ENCODE measurements at places on chromosomes 1 and 21. TPM values are rescaled to one million over a fixed set of nuclear protein-coding genes. Genes with fewer than 3 reads are reported as not detected.
A peak's percentile ranks its signal among the peaks of the same experiment; 100 is the strongest.

DNA sequence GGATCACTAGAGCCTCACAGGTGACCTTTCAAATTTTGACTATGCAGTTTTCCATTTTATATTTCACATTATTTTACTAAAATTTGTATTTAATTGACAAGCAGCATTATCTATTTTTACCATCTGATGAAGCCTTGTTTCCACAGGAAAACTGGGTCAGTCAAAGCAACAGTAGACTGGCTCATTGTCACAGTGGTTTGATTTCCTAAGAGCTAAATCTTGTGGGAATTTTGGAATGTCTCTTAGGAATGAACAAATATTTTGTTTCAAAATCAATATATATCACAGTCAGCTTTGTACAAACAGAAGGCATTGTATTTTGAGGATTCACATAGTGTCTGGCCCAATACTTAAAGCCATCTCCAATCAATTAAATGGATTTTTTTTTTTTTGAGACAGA lies 152.6 kb upstream of the RNPC3 start:
- no peaks in the 10 kb centered on the region for H3K36me3 ChIP-seq
- no peak for DNase-seq
- no peak overlapping the region for H3K27ac ChIP-seq
- H3K4me1 ChIP-seq, result no peaks in the 10 kb centered on the region
- H3K27me3 ChIP-seq, result no peaks in the 10 kb centered on the region
- H3K4me3 ChIP-seq, result no peak overlapping the region

DNA sequence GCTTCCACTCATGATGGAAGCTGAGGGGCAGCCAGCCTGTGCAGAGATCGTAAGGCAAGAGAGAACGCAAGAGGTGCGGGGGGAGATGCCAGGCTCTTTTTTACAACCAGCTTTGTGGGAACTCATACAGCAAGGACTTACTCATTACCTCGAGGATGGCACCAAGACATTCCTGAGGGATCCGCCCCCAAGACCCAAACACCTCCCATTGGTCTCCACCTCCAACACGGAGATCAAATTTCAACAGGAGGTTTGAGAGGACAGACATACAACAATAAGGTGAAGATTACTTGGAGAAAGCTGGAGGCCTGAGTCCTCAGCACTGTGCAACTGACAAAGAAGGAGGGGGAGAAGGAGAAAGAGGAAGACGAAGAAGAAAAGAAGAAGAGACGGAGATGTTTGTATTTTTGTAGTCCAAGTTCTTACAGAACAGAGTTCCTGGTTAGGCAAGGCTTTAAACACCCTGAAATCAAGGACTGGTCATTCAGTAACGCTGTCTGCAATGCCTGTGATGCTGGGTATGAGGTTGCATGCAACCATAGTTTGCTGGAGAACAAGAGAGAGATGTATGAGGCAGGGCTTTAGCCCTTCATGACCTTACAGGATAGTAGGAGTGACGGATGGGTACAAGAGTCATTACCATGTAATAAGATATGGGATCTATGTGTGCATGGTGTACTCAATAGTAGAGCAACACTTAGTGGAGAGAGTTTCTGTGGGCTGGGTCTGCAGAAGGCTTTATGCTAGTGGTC lies 19.7 kb upstream of the GALNT2 start:
- H3K27me3 ChIP-seq, result peaks cover 6% of the 10 kb centered on the region
- no peak overlapping the region for H3K27ac ChIP-seq
- no peaks in the 10 kb centered on the region for H3K36me3 ChIP-seq
- DNase-seq, result no peak

DNA sequence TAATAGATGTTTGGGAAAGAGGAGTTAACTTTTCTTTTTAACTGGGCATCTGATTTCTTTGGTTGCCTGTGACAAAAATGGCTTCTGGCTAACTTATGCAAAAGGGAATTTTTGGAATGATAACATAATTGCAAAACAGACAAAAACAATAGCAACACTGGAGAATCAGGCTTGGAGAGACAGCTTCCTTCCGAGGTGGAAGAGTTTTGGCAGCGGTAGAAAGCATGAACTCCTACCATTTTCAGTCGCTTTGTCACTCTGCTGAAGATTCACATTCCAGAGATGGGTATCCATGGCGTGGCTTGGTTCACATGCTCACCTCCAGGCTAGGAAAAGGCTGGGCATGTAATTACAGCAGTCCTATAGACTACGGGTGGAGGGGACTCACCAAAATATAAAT lies 17.2 kb upstream of the FGGY start:
- H3K36me3 ChIP-seq, result no peaks in the 10 kb centered on the region
- H3K4me3 ChIP-seq, result no peak overlapping the region
- no peaks in the 10 kb centered on the region for H3K4me1 ChIP-seq

GRCh38 chr1:36464605-36465393 lies 615 bp upstream of the MRPS15 start:
- no peaks in the 10 kb centered on the region for H3K27me3 ChIP-seq
- H3K36me3 ChIP-seq, result peaks cover 21% of the 10 kb centered on the region
- H3K4me1 ChIP-seq, result peaks cover 21% of the 10 kb centered on the region
- H3K4me3 ChIP-seq, result peak overlapping the region; percentile 99

DNA sequence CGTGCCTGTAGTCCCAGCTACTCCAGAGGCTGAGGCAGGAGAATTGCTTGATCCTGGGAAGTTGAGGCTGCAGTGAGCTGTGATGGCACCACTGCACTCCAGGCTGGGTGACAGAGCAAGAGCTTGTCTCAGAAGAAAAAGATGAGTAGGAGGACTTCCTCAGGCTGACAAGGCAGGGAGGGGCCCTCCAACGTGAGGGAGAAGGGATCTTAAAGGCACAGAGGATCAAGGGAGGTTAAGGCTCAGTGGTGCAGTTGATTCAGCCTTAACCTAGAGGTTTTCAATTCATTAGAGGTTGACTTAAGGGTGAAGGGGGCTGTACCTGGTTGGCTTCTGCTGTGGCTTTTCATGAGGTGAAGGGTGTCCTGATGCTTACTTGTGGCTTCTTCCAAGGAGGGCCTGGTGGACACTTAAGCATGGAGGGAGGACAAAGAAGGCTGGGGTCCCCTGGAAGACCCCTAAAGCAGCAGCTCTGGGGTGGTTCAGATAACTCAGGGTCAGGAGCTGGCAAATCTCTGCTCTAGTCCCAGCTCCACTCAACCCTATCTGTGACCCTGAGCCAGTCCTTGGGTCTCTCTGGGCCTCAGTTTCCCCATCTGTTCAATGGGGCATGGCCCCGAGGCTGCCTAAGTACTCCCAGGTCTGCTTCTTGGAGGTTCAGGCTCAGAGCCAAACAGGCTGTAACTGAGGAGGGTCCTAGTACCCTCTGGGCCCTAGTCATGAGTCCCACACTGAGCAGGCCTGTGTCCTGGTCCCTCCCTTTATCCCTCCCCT lies 6.3 kb downstream of the EXTL1 start:
- H3K27me3 ChIP-seq, result no peaks in the 10 kb centered on the region
- H3K27ac ChIP-seq, result no peak overlapping the region
- no peak overlapping the region for H3K4me3 ChIP-seq
- no peaks in the 10 kb centered on the region for H3K36me3 ChIP-seq
- DNase-seq, result peak; percentile 23

DNA sequence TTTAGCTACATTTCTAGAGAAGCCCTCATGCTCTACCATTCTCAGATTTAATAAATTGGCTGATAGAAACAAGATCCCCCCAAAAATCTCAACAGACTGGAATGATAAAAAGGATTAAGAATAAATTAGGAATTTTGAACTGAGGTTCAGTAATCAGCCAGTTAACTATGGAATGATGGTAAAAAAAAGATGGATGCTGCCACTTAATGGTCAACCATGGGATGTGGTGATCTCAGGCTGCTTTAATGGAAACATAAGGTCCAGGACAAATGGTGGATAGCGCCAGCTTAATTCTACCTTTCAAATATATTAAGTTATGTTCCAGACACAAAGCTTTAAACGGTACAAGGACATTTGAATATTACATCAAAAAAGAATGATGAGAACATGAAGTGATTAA lies 49.9 kb downstream of the CCN1 start:
- no peak overlapping the region for H3K4me3 ChIP-seq
- H3K27me3 ChIP-seq, result no peaks in the 10 kb centered on the region

DNA sequence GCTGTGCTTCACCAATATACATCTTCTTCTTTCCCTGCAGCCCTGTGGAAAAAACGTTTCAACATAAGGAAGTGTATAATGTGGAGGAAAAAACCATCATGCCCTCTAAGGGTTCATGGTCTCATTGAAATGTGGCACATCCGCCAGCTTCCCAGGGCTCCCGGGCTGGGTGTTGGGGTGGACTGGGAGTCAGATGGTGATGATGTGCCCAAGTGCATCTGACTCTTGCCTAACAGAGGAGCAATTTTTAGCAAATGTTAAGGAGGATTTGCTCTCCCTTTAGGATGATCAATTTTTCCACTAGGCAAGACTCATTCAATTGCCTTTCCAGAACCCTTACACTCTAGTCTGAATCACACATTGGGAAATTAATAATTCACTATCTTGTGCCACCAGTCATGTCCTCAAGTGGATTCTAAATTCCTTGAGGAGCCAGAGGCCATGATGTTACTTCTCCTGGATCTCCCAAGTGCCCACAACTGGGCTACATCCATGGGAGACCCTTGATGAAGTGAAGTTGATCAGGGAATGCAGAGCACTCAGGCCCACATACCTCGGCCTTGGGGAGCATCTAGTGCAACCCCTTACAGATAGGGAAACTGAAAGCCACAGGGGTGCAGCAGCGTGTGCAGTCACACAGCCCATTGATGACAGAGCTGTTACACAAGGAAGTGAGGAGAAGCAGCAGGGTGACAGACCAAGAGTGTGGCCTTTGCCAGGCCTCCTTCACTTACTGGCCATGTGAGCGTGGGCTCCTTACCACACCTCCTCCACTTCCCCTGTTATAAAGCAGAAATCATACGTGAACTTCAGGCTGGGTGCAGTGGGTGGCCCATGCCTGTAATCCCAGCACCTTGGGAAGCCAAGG lies 100.0 kb upstream of the SLC44A3 start:
- no peaks in the 10 kb centered on the region for H3K4me1 ChIP-seq
- DNase-seq, result peak; percentile 12
- peaks cover 11% of the 10 kb centered on the region for H3K27me3 ChIP-seq
- H3K27ac ChIP-seq, result no peak overlapping the region
- H3K36me3 ChIP-seq, result no peaks in the 10 kb centered on the region

DNA sequence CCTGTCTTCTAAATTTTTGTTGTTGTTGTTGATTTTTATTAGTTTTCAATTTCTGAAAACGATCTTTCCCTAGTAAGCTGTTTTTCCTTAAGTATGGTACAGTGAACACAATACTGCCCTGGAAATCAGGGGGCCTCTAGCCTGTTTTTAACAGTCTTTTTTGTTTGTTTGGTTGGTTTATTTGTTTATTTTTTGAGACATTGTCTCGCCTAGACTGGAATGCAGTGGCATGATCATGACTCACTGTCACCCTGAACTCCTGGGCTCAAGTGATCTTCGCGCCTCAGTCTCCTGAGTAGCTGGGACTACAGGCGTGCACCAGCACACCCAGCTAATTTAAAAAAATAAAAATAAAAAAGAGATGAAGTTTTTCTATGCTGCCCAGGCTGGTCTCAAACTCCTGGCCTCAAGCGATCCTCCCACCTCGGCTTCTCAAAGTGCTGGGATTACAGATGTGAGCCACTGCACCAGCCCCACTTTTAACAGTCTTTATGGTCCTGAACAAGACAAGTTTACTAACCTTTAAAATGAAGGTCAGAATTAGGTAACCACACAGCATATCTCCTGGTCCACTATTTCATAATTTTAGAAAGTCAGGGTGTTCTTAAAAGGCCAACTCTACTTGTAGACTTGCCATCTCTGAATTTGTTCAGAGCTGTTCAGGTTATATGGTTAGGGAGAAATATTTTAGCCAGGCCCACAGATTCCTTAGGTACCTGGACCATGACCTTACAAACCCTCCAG lies 35.4 kb downstream of the TBCE start:
- H3K27ac ChIP-seq, result no peak overlapping the region
- H3K36me3 ChIP-seq, result peaks cover 5% of the 10 kb centered on the region
- H3K4me3 ChIP-seq, result no peak overlapping the region

GRCh38 chr1:226624526-226624925 lies 76.0 kb downstream of the STUM start:
- no peaks in the 10 kb centered on the region for H3K27me3 ChIP-seq
- no peak for DNase-seq
- H3K4me1 ChIP-seq, result peaks cover 25% of the 10 kb centered on the region
- no peak overlapping the region for H3K4me3 ChIP-seq

- H3K27me3 ChIP-seq, result no peaks in the 10 kb centered on the region
- DNase-seq, result no peak
- no peak overlapping the region for H3K4me3 ChIP-seq
- H3K27ac ChIP-seq, result no peak overlapping the region
- H3K4me1 ChIP-seq, result no peaks in the 10 kb centered on the region
Observed at GRCh38 chr1:97986041-97987005, 65.5 kb upstream of the DPYD start.

DNA sequence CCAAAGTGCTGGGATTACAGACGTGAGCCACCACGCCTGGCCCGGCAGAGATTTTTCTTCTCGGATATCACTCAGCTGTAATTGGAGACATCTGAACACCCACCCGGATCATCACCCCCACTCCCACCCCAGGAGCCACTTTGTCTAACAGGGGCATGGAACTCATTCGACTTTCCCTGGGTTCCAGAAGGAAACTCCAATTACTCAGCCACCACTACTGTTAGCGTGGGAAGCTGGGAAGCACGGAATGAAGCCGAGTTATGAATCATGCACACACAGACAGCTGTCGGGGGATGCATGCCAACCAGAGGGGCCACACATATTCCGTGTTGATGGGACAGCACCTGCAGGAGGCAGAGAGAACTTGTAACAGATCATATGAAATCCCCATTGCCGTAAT lies 85.2 kb downstream of the HLCS start:
- H3K36me3 ChIP-seq, result peaks cover 34% of the 10 kb centered on the region
- DNase-seq, result no peak
- no peak overlapping the region for H3K27ac ChIP-seq
- H3K4me3 ChIP-seq, result no peak overlapping the region
- H3K4me1 ChIP-seq, result no peaks in the 10 kb centered on the region

DNA sequence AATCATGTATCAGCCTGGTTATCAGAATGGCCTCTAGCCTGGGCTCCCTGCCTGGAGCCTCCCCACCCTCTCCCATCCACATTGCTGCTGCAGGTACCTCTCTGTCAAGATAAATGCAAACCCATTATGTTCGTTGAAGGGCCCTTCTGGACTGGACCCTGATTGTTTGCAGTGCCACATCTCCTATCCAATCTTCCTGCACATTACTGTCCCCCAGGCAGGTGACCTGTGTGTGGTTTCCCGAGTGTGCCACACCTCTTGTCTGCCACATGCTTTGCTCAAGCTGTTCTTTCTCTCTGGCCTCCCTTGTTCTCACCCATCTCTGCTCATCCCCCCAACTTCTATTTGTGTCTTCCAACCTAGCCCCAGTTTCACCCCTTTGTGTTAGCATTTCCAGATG lies 32.4 kb downstream of the IER5 start:
- DNase-seq, result no peak
- peaks cover 6% of the 10 kb centered on the region for H3K4me1 ChIP-seq
- H3K27me3 ChIP-seq, result no peaks in the 10 kb centered on the region
- no peak overlapping the region for H3K27ac ChIP-seq
- no peaks in the 10 kb centered on the region for H3K36me3 ChIP-seq
- H3K4me3 ChIP-seq, result no peak overlapping the region

- no peaks in the 10 kb centered on the region for H3K4me1 ChIP-seq
- H3K36me3 ChIP-seq, result no peaks in the 10 kb centered on the region
- no peaks in the 10 kb centered on the region for H3K27me3 ChIP-seq
Observed at GRCh38 chr1:163186862-163187261, 15.9 kb downstream of the RGS5 start.

The NHLH1 gene
- total RNA-seq, result not detected

The TMEM167B gene
- total RNA-seq, result 35.0 TPM

The MTARC2 gene
- not detected for total RNA-seq

The NCSTN gene
- 29.4 TPM for total RNA-seq

The PRMT6 gene
- total RNA-seq, result 7.5 TPM

The EFNA3 gene
- 2.5 TPM for total RNA-seq

The SKI gene
- 26.3 TPM for total RNA-seq

The CLCNKA gene
- not detected for total RNA-seq
